GM12891 (cell line): ENCODE measurements at places on chromosomes 5 and 9.
A peak's percentile ranks its signal among the peaks of the same experiment; 100 is the strongest.

DNA sequence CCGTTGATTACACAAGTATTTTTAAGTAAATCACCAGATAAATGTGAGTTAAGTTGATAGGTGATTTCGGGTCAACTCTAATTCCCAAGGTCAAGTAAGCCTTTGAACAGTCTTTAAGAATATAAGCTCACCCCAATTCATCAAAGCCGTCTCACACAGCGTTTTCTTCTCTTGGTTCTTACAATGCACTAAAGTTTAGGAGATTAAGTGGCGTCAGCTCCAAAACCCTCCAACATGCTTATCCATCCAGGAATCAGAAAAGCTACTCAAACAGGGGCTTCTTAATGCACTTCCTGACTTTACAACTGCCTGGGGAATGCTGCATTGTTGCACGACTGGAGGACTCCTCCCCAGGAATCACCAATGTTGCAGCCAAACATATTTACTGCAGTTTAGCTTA is 206.2 kb upstream of the EFNA5 start:
- no peak for DNase-seq

- no peak for DNase-seq
Measured at GRCh38 chr5:18397371-18397770, 763.1 kb downstream of the TAF11L14 start.

GRCh38 chr5:90921418-90921973 is 362.9 kb downstream of the ADGRV1 start:
- no peak for DNase-seq

DNA sequence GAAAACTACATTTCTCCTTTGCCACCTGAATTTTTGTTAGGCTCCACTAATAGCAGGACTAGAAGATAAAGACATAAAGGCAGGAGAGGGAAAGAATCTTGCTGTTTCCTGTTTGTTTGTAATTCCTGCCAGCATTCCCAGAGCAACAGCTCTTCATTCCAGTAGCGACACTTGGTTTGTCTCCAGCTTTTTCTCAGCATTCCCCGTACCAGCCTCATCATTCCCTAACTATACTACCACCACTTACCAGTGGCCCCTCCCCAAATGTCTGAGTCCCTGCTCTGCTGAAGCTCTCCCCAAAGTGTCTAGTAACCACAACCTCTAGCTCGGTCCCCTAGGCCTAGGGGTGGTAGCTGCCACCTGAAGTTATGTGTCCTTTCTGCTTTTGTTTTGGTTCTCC is 18.6 kb downstream of the CETN3 start:
- no peak for DNase-seq

- no peak for DNase-seq
Measured at GRCh38 chr5:66440202-66440680, 156.0 kb upstream of the MAST4 start.

- no peak for DNase-seq
Measured at GRCh38 chr9:123167474-123167873, 100.9 kb downstream of the STRBP start.

DNA sequence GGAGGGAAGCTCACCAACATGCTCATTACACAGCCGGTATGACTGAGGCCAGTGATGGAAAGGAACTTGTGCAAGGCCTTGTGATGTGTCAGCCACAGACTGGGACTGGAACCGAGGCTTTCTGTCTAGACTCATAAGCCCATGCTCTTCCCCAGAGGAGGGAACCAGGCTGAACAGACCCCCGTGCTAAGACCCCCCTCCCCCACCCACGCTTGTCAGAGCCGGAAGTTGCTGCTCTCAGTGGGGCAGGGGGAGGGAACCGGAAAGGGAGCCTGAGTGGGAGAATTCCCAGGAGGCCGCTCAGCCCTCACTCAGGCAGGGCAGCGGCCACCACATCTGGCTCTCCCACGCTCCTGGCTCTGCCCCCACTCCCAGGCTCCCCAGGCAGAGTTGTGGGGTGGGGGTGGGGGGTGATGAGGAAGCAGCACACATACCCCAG is 4.1 kb upstream of the PDGFRB start:
- DNase-seq: no peak

- DNase-seq: no peak
Measured at GRCh38 chr5:25489834-25490538, 845.2 kb upstream of the CDH10 start.

DNA sequence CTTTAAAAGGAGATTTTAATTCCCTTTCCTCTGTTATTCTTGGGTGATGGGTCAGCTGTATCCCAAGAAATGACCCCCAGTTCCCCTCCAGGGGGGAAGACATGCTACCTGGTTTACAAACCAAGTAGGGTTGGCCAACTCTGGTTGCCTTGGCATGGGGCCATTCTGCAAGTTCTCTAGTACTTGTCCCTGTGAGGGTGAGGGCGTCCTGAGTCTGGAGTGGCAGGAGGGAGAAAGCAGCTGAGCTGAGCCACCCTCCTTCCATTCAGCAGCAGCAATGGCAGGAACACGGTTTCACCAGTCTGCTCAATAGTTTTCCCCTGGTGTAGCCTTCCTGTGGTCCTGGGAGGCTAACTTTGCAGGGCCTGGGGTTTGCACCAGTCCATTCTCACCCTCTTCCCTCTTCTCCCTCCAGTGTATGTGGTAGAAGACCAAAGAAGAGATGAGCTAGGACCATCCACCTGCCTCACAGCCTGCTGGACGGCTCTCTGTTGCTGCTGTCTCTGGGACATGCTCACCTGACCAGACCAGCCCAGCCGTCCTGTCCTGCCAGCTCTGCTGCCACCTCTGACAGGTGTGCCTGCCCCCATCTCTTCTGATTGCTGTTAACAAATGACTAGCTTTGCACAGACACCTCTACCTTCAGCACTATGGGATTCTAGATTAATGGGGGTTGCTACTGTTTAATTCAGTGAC is 59.9 kb downstream of the PFDN1 start:
- DNase-seq: no peak

GRCh38 chr5:68968429-68968828 is 125.4 kb upstream of the SLC30A5 start:
- no peak for DNase-seq

GRCh38 chr9:87716141-87716540 is 9.8 kb upstream of the CTSL start:
- no peak for DNase-seq

DNA sequence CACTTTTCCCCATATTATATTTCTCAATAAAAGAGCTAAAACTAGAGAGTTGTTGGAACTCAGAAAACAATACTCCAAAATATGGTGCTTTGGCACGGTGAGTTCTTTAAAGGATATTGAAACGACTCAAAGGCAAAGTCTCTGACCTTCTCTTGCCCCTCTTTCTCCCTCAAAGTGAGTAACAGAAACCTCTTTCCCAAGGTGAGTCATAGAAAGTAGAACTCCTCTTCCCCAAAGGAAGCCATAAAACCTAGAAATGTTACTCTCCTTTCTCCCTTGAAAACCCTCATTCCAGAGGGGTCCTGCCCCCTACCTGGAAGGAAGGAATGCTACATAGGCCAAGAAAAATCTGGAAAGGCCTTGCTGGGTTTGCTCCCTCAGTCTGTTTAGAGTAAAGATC is 47.5 kb downstream of the RAPGEF6 start:
- no peak for DNase-seq

- peak; percentile 19 for DNase-seq
Measured at GRCh38 chr9:87479801-87480201, 17.9 kb upstream of the DAPK1 start.

DNA sequence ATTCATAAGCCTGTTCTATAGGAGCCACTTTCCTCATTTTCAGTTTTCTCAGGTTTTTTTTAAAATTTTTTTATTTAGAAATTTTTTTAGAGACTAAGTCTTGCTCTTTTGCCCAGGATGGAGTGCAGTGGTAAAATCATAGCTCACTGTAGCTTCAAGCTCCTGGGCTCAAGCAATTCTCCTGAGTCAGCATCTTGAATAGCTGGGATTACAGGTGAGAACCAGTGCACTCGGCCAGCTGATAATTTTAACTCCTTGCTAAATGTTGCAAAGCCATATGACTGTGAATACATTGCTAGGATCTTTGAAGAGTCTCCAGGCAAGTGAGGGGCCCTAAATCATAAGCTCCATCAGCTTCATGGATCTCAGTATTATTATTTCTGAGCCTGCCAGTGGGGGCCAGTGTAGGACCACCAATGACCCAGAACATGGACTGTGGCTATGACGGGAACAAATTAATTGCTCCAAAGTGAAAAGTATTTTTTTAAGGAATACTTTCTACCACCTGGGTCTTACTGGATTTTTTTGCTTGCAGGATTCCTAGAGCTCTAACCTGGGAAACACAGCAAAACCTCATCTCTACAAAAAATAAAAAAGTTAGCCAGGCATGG is 5.7 kb upstream of the GAPVD1 start:
- no peak for DNase-seq

DNA sequence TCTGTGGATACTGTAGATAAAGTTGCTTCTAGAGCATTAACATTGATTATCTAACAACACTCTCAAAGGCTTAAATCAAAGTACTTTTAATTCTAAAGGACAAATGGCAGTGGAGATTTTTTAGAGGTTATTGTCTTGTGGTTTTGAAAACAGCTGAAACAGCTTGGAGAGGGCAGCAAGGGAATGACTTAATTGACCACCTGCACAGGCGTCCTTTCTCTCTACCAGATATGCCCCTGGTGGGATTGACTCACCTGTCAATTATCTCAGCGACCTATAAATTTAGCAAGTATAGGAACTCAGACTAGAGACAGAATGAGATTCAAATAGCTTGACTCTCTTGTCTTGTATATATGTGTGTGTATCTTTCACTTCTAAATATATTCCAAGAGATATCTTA is 13.5 kb downstream of the ARL14EPL start:
- no peak for DNase-seq

GRCh38 chr5:127077366-127077765 is 4.1 kb upstream of the C5orf63 start:
- no peak for DNase-seq

DNA sequence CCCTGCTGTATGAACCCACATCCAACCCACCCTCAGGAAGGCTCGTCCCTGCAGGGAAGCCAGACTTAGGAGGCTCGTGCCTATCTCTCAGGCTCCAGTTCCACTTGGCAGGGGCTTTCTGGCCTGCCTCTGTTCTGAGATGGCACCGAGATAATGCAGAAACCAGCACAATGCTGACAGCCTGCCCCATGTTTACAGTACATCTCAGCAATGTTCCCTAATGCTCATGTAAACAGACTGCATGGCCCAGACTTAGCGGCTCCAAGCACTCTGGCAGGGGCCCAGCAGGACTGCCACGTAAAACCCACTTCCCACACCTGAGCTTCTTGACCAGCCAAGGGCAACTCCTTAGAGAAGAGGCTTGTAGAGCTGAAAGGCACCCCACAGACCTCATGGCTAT is 499.5 kb upstream of the BRINP1 start:
- DNase-seq: no peak

DNA sequence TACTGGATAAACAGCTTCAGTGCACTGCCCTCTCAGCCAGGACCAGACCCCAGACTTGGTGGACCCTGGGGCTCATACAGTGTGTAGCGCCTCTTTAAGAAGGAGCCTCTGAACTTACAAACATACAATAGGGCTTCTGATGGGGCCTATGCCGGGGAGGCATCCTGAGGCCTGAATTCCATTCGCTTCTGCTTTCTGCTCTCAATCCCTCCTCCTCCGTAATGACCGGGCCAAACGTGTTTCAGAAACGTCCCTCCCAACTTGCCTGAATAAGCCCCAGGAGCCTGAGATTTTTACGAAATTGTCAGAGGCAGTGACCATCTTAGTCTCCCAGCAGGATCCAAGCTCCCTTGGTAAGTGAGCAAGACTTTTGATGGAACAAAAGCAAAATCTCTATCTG is 128.1 kb upstream of the BOD1 start:
- DNase-seq: no peak

DNA sequence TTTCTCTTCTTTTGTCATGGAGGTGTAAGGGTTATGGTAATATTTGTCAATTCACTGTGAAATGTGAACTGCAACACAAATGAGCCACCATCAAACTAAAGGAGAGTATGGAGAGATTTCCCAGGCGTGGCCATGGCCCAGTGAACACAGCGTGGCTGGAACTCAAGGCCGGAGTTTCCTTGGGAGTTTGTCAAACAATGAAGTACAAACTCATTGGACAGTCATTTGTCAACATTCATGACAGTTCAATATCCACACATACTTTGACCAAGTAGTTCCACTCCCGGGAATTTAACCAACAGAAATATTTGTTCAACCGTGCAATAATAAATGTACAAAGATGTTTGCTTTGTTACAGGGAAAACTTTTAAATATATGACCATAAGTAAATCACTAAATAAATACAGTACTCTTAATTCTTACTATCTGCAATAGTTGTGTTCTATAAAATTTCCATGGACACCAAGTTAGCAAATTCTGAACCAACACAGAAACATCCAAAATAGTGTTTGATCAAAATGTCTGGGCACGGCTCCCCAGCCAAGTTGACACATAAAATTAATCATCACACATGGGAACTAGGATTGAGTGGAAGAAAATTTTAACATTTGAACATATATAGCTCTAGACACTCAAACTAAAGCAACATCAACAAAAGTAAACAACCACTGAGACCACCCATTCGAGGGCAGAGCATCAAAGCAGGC is 87.1 kb downstream of the DIRAS2 start:
- no peak for DNase-seq

DNA sequence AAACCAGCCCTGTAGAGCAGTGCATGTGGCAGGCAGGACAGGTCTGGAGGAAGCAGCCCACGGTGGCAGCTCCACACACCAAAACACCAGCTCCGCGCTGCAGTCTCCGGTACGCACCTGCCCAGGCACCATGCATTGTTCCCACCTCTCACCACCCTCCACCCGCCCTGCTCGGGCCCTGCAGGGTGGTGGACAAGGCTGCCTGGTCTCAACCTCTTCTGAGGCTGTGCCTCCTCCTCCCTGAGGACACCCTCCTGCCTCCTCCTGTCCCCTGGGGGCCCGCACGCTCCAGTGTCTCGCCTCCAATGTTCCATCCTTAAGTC is 96.2 kb downstream of the KCNT1 start:
- DNase-seq: no peak

GRCh38 chr9:129130791-129131190 is 19.6 kb downstream of the PTPA start:
- no peak for DNase-seq

DNA sequence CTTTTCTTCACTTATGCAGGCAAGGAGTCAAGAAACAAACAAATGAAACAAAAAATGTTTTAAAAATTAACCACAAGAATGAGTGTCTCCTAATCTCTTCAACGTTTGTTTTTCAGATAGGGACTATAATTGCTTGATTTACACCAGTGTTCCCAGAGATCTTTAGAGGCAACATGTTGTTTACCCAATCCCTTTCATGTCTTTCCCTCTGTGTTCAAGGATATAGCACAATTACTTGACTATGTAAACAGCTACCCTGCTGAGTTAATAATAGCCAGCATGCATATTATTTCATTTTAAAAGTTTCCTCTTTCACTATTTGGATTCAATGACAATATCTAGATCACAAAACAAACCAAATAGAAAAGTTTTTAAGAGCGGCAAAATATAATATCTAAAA is 25.1 kb upstream of the SHISAL2B start:
- no peak for DNase-seq

- DNase-seq: no peak
Measured at GRCh38 chr9:81874931-81875330, 53.3 kb upstream of the SPATA31D4 start.

DNA sequence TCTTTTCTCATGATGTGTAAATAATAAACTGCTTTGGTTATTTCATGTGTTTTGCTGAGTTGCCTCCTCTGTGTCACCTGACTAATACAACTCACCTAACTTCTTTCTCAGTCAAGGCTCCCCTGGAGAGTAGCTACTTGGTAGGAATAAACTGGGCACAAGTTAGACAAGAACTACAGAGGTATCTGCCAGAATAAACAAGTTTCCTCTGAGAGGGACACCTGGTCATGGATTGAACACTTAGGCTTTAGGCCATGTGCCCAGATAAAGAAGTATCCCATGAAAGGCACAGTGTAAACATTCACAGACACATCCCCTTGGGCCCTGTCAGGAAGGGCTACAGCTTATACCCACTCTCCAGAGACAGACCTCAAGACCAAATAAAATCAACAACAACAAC is 532.5 kb downstream of the KIF4B start:
- DNase-seq: no peak
